Neuronal stem cell (in vitro differentiated cells): ENCODE measurements at places on chromosomes 16 and 17.

- no peaks in the 10 kb centered on the region for H3K27me3 ChIP-seq
- H3K27ac ChIP-seq = no peak overlapping the region
- no peak overlapping the region for H3K4me3 ChIP-seq
These were observed 20.9 kb downstream of the ITGB3 start for GRCh38 chr17:47274319-47275069.

DNA sequence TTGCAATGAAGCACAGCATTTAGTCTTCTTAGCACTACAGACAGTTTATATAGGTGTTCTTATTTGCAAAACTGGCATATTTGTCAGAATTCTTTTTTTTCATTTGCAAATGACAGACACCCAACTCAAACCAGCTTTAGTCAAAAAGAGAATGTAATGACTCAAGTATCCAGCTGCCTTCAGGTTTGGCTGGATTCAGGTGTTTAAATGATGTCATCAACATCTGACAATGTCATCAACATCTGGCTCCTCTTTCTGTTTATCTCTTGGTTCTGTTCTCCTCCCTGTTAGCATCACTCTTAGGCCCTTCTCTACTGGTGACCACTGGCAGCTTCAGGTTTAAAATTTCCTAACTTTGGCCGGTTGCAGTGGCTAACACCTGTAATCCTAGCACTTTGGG lies 18.9 kb downstream of the TMC5 start:
- H3K4me1 ChIP-seq = no peaks in the 10 kb centered on the region
- no peaks in the 10 kb centered on the region for H3K27me3 ChIP-seq
- no peak for DNase-seq
- no peak overlapping the region for H3K4me3 ChIP-seq
- no peak overlapping the region for H3K27ac ChIP-seq
- H3K36me3 ChIP-seq = no peaks in the 10 kb centered on the region

GRCh38 chr16:73997340-73997711 lies 299.3 kb upstream of the PSMD7 start:
- H3K36me3 ChIP-seq = no peaks in the 10 kb centered on the region
- no peak overlapping the region for H3K4me3 ChIP-seq
- no peak for DNase-seq
- H3K27ac ChIP-seq = no peak overlapping the region

DNA sequence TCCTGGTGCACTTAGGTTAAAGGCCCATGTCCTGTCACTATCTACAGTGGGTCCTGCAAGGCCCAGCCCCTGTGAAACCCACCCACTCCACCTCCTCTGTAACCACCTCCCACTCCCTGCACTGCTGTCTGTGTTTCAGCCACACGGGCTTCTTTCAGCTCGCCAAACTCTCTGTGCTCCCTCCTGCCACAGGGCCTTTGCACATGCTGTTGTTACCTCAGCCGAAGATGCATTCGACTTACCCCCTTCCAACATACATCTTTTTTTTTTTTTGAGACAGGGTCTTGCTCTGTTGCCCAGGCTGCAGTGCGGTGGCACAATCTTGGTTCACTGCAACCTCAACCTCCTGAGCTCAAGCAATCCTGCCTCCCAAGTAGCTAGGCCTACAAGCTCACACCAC lies 76.5 kb upstream of the RPL38 start:
- H3K36me3 ChIP-seq = no peaks in the 10 kb centered on the region
- no peak for DNase-seq
- peaks cover 7% of the 10 kb centered on the region for H3K4me1 ChIP-seq

DNA sequence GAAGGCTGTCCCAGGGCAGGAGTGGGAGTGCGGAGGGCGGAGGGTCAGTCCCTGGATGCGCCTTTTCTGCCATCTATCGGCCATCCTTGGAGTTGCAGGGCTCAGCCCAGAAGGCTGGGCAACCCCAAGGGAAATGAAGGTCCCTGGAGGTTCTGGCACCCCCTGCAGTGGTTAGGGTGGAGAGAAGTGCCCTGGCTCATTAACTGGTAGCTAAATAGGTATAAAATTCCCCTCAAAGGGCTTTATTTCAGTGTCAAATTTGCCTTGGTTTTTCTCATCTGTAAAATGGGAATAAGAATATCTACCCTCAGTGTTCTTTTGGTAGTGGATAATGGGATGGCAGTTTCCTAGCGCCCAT lies 22.4 kb downstream of the C17orf75 start:
- DNase-seq = peak; percentile 61
- no peak overlapping the region for H3K4me3 ChIP-seq
- H3K36me3 ChIP-seq = no peaks in the 10 kb centered on the region
- no peak overlapping the region for H3K27ac ChIP-seq

DNA sequence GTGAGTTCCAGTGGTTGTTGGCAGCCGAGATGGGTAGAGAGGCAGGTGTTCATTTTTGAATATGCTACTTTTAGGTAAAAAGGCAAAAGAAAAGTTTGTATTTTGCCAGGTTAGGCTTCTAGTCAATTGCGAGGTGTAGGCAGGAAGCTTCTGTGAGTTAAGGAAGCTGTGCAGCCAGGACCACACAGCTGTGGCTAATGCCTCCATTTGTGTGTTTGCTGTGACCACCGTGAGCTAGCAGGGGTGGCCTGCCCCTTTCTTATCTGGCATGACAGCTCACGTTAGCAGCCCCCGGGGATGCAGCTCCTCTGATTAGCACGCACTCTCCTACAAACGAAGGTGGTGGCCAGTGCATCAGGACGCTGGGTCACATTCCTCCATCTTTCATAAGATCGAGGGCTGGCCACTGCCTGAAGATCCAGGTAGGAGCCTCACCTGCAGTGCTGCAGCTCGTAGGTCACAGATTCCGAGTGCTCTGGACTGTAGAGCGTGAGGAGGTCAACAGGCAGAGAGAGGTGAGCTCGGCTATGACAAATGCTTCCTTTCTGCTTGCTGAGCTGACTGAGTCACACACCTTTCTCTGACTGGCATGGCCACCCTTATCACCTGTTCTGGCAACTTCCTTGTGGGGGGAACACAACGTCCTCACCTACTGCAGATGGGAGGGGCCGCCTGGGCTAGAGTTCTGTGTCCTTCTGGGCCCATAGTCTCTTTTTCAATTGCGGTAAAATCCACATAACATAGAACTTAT lies 244.4 kb downstream of the HS3ST3B1 start:
- H3K4me1 ChIP-seq = no peaks in the 10 kb centered on the region
- no peaks in the 10 kb centered on the region for H3K27me3 ChIP-seq
- H3K36me3 ChIP-seq = no peaks in the 10 kb centered on the region
- DNase-seq = no peak

DNA sequence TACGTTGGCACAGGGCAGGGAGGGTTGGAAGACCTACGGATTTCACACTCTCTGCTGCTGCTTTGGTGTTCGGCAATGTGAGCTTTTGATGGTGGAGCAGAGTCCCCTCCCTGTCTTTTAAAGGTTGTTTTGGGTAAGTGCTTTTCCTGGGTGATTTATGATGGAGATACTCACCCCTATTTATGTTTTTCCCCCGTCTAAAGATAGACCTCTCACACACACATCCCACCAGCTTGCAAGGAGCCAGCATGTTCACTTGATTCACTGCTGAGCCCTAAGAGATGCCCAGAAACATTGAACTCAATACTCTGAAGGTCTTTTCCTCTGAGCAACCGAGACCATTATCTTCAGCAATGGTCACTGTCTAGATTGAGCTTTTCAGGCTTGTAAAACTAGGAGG lies 8.3 kb downstream of the RBFOX1 start:
- DNase-seq = no peak
- no peaks in the 10 kb centered on the region for H3K36me3 ChIP-seq
- H3K4me3 ChIP-seq = no peak overlapping the region

- no peaks in the 10 kb centered on the region for H3K27me3 ChIP-seq
- no peak overlapping the region for H3K4me3 ChIP-seq
These were observed 29.8 kb upstream of the ABCC11 start for GRCh38 chr16:48277158-48277557.

DNA sequence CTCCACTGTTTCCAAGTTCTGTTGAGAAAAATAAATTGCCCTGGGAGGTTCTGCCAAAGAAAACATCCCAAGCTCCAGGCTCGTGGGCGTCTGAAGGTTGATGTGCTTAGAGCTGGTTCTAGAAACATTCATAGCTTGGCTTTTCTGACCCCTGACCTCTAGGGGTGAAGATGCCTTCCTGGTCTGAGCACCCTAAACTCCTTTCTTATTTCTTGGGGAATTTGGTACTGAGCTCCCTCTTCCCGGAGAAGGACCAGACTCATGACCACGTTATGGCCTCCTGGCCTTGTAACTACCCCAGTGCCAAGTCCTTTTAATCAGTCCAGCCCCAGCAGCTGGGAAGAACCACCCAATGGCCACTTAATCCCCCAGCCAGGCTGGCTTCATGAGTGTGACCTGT lies 66.4 kb downstream of the MYH11 start:
- H3K27me3 ChIP-seq = no peaks in the 10 kb centered on the region
- H3K4me1 ChIP-seq = peaks cover 2% of the 10 kb centered on the region
- H3K4me3 ChIP-seq = no peak overlapping the region
- no peak for DNase-seq

DNA sequence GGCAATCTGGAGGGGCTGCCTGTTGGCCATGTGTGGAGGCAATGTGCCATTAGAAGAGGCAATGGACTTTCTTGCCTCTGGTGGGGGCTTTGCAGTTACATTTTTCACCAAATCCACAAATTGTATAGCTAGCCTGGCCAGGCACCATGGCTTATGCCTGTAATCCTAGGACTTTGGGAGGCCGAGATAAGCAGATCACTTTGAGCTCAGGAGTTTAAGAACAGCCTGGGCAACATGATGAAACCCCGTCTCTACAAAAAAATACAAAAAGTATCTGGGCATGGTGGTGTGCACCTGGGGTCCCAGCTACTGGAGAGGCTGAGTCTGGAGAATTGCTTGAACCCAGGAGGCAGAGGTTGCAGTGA lies 2.7 kb upstream of the RNF112 start:
- H3K4me3 ChIP-seq = no peak overlapping the region
- H3K27ac ChIP-seq = no peak overlapping the region
- H3K4me1 ChIP-seq = no peaks in the 10 kb centered on the region
- no peak for DNase-seq
- no peaks in the 10 kb centered on the region for H3K27me3 ChIP-seq
- no peaks in the 10 kb centered on the region for H3K36me3 ChIP-seq

GRCh38 chr16:28264656-28265055 lies 27.7 kb upstream of the SBK1 start:
- no peak for DNase-seq
- no peaks in the 10 kb centered on the region for H3K27me3 ChIP-seq
- no peak overlapping the region for H3K4me3 ChIP-seq
- no peaks in the 10 kb centered on the region for H3K36me3 ChIP-seq

- H3K4me1 ChIP-seq = peaks cover 15% of the 10 kb centered on the region
- no peaks in the 10 kb centered on the region for H3K36me3 ChIP-seq
- no peak overlapping the region for H3K27ac ChIP-seq
- H3K27me3 ChIP-seq = no peaks in the 10 kb centered on the region
- DNase-seq = no peak
- no peak overlapping the region for H3K4me3 ChIP-seq
These were observed 184.9 kb downstream of the SEC14L1 start for GRCh38 chr17:77325577-77326075.

GRCh38 chr16:88851616-88852015 lies 5.1 kb downstream of the GALNS start:
- peaks cover 6% of the 10 kb centered on the region for H3K4me1 ChIP-seq
- peaks cover 8% of the 10 kb centered on the region for H3K36me3 ChIP-seq
- no peaks in the 10 kb centered on the region for H3K27me3 ChIP-seq
- DNase-seq = no peak
- no peak overlapping the region for H3K27ac ChIP-seq

DNA sequence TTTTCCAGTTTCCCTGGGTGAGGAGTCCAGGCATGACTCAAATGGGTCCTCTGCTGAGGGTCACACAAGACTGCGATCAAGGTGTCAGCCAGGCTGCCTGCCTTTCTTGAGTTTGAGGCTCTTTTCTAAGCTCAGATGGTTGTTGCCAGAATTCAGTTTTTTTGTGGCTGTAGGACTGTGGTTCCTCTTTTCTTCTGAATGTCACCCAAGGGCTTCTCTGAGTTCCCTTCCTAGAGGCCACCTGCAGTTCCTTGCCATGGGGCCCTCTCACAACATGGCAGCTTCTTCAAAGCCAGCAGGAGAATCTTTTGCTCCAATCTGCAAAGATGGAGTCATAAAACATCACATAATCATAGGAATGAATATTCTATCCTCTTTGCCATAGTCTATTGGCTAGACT lies 17.5 kb downstream of the LIMD2 start:
- H3K36me3 ChIP-seq = peaks cover 70% of the 10 kb centered on the region
- DNase-seq = no peak
- H3K27ac ChIP-seq = no peak overlapping the region
- H3K4me3 ChIP-seq = no peak overlapping the region
- H3K4me1 ChIP-seq = peaks cover 3% of the 10 kb centered on the region

GRCh38 chr16:64122177-64122576 lies 999.7 kb downstream of the CDH11 start:
- no peak for DNase-seq
- no peaks in the 10 kb centered on the region for H3K4me1 ChIP-seq
- H3K27me3 ChIP-seq = no peaks in the 10 kb centered on the region
- H3K4me3 ChIP-seq = no peak overlapping the region

DNA sequence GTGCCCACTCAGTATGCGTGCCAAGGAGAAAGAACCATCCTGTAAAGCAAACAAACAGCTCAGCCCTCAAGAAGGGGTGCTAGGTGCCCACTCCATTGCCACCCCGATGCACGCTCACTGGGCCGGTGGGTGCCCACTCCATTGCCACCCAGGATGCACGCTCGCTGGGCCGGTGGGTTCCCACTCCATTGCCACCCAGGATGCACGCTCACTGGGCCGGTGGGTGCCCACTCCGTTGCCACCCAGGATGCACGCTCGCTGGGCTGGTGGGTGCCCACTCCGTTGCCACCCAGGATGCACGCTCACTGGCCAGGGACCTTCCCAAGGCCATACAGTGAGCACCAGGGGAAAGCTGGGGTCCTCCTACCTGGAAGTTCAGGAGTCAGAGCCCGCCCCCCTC lies 28.1 kb downstream of the HASPIN start:
- H3K4me3 ChIP-seq = no peak overlapping the region
- no peak overlapping the region for H3K27ac ChIP-seq
- no peaks in the 10 kb centered on the region for H3K4me1 ChIP-seq
- no peaks in the 10 kb centered on the region for H3K36me3 ChIP-seq
- H3K27me3 ChIP-seq = no peaks in the 10 kb centered on the region

DNA sequence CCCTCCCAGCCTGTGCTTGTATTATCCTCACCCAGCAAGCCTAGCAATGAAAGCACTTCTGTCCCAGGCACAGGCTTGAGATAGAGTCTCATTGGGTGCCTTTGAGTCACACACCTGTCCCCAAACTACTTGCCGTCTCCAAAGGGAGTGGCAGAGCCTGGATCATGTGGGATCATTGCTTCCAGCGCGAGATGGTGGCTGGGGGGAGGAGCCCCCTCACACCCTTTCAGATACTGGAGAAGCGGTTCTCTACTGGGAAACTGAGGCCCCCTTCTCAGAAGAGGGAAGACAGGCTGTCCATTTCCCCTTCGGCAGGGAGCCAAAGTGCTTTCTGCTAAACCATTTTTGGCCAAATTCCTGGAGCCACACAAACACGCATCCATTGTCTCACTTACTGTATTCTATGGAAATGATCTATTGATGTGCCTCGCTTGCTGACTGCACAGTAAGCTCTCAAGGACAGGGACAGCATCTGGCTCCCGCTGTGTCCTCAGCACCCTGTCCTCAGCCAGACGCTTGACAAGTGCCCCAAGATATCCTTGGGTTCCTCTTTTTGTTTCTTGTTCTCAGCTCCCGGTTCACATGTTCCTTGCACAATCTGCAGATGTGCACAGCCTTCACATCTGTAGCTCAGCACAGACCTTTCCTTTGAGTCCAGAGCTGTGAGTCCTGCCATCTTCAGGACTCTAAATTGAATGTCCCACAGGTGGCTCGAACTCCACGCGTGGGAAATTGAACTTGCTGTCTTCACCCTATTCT lies 26.0 kb upstream of the DLX3 start:
- no peak overlapping the region for H3K27ac ChIP-seq
- H3K36me3 ChIP-seq = no peaks in the 10 kb centered on the region
- H3K27me3 ChIP-seq = no peaks in the 10 kb centered on the region
- no peak overlapping the region for H3K4me3 ChIP-seq
